NCI-H1694 treated with DMSO at 0.1 percent for 48 hours (cell line): ENCODE measurements at places on chromosomes 6 and 20.
A peak's percentile ranks its signal among the peaks of the same experiment; 100 is the strongest.

DNA sequence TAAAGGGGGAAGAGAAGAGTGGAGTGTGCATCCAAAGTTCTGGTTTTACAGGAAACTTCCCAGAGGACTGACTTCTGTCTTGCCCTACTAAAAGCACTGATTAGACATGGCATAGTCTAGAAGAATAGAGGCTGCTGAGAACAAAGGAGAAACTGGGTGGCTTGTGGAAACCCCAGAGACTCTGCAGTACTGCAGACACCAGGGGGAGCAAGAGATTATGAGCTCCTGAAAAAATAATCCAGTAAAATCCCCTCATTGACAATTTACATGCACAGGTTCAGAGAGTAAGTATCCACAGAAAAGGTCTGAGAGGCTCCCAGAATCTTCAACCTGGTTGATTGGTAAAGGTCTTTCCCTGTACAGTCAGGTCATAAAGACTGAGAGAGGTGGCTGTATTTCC lies 48.7 kb upstream of the CLVS2 start:
- DNase-seq, result no peak

DNA sequence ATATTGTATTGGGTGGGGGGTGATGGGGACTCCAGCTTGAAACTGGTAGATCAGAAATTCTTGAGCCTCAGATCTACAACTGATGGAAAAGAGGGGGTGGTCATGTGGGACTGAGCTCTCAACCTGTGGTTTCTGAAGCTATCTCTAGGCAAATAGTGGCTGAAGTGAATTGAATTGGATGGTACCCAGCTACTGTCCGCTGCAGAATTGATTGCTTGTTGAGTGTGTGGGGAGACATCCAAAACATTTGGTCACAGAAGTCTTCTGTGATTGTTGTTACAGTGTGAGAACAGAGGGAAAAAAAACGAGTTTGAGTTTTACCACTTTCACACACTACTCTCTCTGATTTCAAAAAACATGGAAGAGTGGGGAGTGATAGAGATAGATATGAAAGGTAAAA lies 14.8 kb downstream of the CDS2 start:
- no peak for DNase-seq

- no peak for DNase-seq
Measured at GRCh38 chr6:125924169-125924568, 32.4 kb upstream of the HINT3 start.

DNA sequence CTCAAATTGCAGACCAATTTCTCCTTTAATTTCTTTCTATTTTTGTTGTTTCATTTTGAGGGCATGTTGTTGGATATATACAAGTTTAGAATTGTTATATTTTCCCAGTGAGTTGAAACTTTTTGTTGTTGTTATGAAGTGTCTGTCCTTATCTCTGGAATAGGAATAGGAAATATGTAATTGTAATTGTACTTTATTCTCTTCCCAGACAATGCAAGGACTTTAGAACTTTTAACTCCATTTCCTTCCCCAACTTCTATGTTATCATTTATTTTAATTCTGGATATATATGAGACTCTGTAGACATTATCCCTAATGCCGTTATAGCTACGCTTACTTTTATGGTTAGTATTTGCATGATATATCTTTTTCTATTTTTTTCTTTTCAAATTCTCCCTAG lies 12.4 kb downstream of the SERPINB1 start:
- no peak for DNase-seq

GRCh38 chr6:45590696-45591184 lies 213.0 kb upstream of the SUPT3H start:
- DNase-seq, result no peak

GRCh38 chr6:44333942-44334341 lies 8.5 kb upstream of the SPATS1 start:
- DNase-seq, result no peak

GRCh38 chr6:4575714-4576113 lies 200.5 kb upstream of the CDYL start:
- no peak for DNase-seq

DNA sequence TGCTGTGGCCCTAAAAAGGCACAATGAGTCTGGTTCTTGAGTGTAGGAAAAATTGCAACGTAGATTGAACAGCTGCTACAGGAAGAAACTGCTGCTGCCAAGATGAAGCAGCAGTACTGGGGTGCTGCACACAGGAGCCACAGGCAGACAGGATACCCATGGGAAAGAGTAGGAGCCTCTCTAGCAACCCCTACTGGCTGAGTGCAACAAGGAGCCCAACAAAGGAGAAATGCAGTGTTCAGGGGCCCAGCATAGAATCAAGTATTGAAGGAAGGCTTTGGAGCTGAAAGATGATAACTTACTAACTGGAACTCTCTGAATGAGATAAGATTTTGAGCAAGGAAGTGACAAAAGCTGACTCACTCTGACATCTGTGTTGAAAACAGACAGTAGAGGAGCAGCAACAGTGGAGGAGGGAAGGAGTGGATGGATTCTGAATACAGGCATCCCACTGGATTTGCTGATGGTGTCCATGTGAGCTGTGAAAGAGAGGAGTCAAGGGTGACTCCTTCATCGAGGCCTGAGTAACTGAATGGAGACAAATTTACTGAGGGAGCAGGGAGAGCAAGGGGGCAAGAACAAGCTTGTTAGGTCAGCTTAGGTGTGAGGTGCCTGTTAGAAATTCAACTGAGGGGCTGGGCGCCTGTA lies 534.7 kb upstream of the JARID2 start:
- peak; percentile 66 for DNase-seq

DNA sequence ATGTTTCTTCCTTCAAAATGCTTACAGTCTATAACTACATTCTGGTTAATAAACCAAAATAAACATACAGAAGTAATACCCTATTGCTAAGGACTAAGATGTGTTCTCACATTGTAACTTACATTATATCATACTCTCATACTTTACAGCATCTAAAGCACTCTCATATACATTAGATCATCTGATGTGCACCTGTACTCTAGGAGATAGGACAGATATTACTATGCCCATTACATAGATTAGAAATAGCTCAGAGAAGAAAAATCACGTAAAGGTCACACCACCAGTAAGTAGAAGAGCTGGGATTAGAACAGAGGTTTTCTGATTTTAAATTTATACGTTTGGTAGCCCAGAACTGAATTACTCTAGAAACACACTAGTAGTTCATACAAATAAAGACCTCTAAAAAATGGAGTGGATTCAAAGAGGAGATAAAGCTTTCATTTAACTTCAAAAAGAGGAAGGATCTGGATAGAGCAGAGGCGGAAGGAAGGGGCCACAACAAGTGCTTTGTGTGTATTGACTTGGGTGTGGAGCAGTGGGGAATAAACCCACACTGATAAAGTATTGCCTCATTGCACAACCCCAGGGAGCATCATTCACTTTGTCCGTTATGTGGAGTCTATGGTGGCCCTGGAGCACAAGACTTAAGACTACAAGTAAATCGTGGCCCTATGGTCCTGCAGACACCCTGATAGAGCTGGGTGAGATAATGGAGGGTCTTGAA lies 30.9 kb downstream of the SLC2A12 start:
- no peak for DNase-seq

DNA sequence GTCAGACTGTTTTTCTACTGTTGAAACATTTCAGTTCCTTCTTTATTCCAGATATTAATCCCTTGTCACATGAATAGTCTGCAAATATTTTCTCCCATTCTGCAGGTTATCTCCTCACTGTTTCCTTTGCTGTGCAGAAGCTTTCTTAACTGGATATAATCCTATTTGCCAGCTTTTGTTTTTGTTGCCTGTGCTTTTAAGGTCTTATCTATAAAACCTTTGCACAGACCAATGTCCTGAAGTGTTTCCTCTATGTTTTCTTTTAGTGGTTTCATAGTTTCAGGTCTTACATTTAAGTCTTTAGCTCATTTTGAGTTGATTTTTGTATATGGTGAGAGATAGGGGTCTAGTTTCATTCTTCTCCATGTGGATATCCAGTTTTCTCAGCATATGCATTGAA lies 19.2 kb downstream of the NCOA6 start:
- no peak for DNase-seq

GRCh38 chr6:34731393-34732060 lies 25.8 kb upstream of the SNRPC start:
- DNase-seq, result no peak

- no peak for DNase-seq
Measured at GRCh38 chr20:63703976-63704748, 3.6 kb downstream of the ARFRP1 start.

GRCh38 chr6:133594652-133595110 lies 294.2 kb upstream of the TCF21 start:
- DNase-seq, result no peak

DNA sequence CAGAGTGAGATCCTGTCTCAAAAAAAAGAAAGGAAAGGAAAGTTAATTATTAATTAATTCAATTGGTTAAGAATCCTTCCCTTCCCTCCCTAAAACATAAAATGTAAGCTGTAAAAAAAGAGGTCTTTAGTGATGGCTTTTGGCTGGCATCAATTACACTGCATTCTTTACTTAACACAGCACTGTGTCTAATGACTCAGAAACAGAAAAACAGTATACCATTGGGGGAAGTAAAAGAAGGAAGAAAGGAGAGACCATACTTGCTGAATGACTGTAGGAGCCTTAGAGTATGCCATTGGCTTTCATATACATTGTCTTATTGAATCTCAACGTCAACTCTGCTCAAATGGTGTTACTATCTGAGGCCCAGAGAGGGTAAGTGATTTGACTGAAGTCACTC lies 18.3 kb upstream of the CITED2 start:
- DNase-seq, result no peak
